ENCODE measurements at places on chromosomes 7 and 10.

DNA sequence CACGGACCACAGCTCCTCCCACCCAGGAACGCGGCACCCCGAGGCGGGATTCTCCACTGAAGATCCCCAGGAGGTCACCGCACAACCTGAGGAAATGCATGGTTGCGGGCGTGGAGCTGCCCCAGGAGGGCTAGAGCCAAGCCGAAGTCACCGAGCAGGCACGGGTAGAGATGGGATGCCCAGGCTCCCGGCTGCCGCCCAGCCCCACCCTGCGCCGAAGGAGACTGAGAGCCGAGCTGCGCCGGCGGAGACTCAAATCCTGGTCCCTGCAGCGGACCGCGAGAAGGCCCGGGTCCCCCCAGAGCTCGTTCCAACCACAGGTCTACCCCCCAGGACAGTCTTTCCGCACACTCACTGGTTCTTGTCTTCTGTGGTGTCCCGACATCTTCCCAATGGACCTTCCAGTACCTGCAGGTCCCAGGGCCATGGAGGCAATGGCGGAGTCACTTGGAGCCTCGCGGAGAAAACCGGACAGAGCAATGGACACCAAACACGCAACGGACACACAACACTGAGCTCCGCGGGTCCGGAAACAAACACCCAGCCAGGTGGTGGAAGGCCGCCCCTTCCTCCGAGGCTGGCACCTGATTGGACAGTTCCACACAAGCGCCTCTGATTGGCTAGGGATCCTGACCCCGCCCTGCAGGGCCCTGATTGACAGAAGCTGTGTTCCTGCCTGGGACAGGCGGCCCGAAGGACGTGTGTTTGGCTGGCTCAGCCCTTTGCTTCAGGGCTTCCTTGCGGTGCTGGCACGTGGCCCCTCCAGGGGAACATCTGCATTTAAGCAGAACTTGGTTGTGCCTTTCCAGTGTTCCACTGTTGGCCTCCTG lies 331.9 kb upstream of the NUPR2 start:
- DNase-seq: no peak

DNA sequence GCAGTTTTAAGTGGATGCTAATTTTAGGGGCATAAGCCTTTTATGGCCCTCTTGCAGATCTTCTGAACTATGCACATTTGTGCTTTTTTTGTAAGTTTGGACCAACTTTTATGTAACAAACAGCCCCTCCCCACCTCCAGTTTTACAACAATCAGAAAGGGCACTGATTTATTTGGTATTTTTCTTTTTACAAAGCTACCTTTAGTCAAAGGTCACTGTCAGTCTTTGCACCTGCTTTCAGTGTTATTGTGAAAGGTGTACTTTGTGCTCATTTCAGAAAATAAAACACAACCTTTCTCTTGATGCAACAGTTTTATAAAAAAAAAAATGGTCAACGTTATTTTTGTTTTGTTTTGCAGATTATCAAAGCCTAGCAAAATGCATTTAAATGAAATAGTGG lies 39.2 kb downstream of the MPLKIP start:
- DNase-seq: no peak

DNA sequence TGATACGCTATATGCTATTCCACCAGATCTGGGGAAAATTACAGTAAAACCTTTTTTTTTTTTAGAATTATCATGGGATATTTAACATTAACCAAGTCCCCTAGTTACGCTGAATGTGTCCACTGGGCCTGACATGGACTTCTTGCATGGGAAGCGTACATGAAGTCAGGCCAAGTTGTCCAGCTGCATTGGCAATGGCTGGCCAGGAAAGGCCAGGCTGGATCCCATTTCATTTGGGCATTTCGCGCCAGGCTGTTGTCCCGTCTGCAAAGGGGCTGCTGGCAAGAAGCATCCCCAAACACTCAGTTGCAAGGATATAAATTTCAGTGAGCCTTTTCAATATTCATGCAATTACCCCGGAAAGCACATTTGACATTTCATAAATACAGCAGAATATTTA lies 933.3 kb downstream of the GRID1 start:
- no peak for DNase-seq

- DNase-seq: no peak
Measured at GRCh38 chr10:70679498-70679897, 7.2 kb downstream of the ADAMTS14 start.

DNA sequence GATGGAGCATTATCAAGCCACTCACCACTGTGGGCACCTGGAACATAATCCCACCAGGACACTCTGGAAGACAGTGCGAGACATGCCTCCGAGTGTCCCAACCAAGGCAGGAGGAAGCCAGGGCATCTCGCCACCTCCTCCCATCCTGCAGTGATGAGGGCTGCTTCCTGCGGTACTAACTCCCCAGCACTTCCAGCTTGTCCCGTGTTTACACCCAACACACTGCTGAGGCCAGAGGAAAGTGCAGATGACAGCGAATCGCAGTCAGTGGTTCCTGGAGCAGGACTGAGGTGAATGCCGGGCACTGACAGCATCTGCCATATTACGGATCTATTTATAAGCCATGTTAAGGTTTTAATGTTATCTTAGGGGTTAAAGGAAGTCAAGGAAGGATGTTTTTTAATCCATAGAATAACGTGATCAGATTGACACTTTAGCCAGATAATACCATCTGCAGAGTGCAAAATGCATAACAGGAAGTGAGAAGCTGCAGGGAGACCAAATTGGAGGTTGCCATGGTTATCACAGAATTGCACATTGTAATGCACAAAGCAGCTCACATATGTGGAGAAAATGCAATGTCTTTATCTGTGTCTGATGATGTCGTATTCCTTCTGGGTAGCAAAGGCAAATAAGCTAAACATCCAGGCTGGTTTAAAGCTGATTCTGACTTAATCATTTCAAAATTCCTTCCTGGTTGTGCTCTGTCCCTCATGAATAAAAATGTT lies 314.1 kb upstream of the C7orf33 start:
- no peak for DNase-seq

- DNase-seq: no peak
Measured at GRCh38 chr7:80184693-80185092, 50.1 kb downstream of the GNAI1 start.

DNA sequence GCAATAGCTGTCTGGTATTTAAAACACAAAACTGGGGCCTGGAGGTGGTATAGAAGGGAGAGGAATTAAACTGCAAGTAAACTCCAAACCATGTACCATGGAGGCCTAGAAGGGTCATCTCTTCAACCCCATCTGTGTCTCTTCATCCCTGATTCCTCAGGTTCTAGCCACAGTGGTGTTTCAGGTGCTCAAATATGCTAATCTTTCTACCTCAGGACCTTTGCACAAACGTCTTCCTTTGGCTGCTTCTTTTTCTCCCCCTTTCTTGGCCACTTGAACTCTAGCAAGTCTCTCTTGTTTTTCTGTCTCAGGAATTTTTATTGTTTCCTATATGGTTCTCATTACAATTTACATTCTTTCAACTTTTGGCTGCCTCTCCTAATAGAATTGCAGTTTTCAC lies 25.6 kb upstream of the MTPN start:
- DNase-seq: no peak

DNA sequence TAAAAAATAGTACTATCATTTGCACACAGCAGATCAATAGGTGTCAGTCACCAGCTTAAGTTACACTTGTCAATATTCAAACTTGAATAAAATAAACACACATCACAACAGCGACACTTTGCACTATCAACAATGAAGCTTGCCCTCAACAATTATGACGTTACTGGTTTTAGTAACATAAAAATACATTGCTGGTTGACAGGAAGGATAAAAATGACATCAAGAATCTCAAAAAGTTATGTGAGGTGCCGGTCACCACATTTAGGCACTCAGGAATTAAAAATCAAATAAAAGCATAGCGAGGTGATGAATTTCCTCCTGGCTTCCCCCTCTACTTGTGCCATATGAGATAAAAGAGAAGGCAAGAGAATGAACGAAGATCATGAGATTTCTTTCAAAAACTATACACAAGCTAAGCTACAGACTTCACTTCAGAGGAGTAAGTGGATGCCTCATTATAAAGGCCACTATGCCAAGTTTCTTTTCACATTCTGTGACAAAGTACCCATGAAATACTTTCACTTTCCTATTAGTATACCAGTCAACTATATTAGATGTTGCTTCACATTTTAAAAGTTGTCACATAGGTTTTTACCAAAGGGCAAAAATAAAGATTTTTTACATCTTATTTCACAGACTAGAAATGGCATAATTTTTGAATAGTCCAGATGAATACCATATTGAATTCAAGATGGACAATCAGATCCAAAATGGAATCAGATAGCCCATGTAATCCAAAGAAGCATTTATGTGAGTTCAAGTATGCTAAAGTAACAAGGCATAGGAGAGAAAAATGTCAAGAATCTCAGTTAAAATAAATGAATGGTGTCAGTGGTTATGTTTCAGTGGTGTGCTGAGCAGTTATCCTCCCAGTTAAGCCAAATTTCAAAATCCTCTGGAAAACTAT lies 3.6 kb downstream of the CCDC71L start:
- no peak for DNase-seq

DNA sequence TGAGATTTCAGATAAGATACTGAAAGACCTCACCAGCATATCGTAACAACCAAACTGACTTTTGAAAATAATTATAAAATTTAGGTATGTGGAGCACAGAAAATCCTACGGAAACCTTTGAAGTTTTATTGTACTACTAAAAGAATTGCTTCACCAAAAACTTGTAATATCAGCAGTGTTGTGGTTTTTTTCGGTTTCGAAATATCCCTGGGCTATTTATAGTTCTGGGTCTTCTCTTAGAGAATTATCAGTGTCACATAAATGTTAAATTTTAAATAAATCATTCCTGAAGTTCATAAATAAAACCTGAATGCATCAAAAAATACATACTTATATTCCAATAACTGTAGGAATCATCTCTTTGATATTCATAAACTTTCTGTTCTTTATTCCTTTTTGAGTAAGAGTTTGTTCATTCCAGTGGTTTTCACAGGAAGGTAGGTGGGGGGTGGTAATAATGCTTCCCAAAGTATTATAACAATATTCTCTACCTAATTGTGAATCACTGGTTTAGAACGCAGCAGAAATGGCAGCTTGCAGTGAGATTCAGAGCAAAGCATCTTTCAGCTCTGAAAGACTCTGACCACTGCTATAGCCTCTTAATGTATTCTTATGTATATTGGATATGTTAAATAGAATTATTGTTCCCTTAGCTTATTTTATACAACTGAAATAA lies 60.2 kb downstream of the ZNF277 start:
- no peak for DNase-seq

DNA sequence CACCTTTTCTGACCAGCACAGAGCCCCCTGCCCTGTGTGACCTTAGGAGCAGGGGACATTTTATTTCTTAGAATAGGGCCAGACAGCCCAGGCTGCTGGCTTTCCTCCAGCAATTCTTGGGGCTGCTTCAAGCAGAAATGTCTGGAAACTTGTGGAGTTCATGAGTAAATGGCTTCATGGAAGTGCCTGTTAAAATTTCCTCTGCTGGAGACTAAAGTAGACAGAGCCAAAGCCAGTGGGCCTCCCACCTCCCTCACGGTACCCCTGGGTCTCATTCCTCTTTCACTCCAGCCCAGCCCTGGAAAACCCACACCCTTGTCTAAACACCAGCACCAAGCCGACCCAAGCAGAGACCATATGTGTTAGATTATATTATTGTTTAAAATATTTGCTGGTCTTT lies 505.5 kb upstream of the ZMIZ1 start:
- DNase-seq: no peak

GRCh38 chr7:151696721-151697514 lies 177.2 kb upstream of the RHEB start:
- DNase-seq: no peak

- no peak for DNase-seq
Measured at GRCh38 chr10:123786896-123787295, 104.7 kb downstream of the CPXM2 start.

- no peak for DNase-seq
Measured at GRCh38 chr10:3975016-3975415, 190.0 kb upstream of the KLF6 start.

- DNase-seq: no peak
Measured at GRCh38 chr10:4252701-4253100, 467.7 kb upstream of the KLF6 start.

GRCh38 chr10:27542812-27543211 lies 38.7 kb downstream of the RAB18 start:
- no peak for DNase-seq

DNA sequence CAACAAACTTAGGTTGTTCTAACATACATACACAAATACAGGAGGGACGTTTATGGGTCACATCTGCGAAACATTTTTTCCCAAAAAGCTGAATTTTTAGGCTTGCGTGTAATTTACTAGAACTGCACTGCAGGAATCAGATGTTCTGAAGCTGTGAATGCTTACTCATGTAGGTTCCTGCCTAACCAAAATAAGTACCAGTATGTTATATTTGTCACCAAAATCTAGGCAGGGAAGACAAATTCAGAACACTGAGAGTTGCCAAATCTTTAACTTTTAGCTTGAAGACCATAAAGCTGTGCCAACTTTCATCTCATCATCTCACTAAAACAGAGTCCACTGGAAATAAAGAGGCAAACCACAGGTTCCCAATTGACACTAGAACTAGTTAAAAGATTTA lies 5.7 kb downstream of the UBE2H start:
- no peak for DNase-seq

- no peak for DNase-seq
Measured at GRCh38 chr10:80718024-80718423, 180.3 kb downstream of the SH2D4B start.

- no peak for DNase-seq
Measured at GRCh38 chr10:132252412-132252811, 55.3 kb downstream of the STK32C start.

DNA sequence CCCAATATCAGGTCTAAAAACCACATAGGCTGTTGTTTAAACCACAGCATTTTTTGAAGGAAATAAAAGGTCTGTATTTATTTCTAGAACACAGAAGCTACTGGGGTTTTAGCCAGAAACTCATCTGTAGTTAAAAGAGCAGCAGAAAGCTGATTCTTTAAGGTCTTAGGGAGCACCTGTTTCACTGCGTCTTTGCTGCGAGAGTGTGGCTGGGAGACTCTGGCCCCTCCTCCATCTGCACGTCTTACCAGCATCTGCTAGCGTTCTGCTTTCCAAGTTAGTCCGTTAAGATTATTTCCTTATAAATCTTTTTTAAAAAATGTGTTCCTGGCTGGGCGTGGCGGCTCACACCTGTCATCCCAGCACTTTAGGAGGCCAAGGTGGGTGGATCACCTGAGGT lies 95.9 kb downstream of the ADARB2 start:
- no peak for DNase-seq

GRCh38 chr10:24518981-24519597 lies 204.6 kb downstream of the ARHGAP21 start:
- DNase-seq: peak; percentile 68

- DNase-seq: no peak
Measured at GRCh38 chr10:8116926-8117493, 62.5 kb downstream of the GATA3 start.

DNA sequence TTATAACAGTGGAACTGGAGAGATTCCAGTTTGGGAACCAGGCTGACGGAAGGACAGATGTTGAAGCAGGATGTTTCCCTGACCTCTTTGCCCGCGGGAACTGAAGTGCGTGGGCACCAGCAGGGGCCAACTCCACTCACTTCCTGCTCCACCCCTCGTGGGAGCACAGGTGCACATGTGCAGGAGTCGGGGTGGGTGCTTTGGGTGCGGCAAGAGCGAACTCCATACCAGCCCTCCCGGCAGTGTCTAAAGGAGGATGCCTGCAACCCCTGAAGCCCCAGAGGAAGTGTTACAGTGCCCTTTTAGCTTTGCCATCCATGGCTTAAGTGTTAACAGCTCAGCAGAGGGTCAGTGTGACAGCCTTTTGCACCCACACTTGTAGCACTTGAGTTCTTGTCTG lies 27.4 kb upstream of the UBE3C start:
- DNase-seq: no peak

Measured in stimulated activated CD8-positive, alpha-beta memory T cell treated with anti-CD3 and anti-CD28 coated beads, Interleukin-4, amount 100 ng/mL, for 48 hours (primary cell).